ENCODE measurements at places on chromosomes 2 and 18.

DNA sequence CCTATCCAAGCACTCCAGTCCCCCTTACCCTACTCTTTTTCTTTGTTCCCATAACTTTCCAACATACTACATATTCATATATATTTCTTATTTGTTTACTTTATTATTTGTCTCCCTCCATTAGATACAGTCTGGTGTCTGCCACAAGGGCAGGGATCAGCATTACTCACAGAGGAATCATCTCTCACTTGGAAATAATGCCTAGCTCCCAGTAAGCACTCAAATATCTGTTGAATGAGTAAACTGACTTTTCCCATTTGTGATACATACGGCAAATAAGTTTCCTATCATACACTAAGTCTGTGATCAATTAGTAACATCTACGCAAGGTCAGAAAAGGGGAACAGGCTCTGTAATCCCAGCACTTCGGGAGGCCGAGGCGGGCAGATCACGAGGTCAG, 18.7 kb downstream of the C1D start:
- DNase-seq, result no peak

GRCh38 chr18:57915865-57916582, 112.9 kb upstream of the ATP8B1 start:
- no peak for DNase-seq

DNA sequence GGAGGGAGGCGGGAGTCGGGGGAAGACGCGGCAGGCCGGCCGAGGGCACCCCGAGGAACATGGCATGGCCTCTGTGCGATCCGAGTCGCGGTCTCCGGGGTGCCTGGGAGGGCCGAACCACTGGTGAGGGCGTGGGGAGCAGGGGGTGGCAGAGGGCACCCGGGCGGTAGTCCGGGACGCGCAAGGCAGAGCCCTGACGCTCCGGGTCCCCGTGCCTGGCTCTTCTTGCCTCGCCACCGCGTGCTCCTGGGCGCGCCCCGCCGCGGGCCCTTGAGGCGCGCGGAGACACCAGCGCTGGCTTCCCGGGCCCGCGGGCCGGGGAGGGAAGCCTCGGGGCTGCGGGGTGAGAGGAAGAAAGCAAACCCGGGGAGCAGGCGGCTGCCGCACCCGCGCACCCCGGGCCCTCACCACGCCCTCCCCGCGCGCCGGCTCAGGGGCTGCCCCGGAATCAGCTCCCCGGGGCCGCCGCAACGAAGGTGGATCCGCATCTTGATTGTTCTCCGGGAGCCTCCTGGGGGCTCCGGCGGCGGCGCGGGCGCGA, 4.3 kb downstream of the SOX11 start:
- DNase-seq, result peak; percentile 36

DNA sequence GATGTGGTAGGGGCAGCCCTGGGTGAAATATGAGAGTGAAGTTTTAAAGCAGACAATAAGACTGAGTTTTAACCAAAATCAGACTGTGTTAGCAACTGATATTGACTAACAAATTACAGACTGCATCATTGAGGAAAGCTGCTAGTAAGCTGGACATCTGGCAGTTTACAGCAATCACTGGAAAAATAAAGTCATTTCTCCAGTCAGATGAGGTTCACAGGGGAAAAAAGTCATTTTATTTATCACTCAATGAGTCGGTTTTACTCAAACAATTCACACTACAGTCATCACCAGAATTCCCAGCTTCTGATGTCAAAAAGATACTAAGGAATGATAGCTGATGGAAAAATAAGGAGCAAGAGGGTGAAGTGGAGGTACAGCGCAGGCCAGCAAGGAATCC, 10.5 kb upstream of the TMEM177 start:
- DNase-seq, result no peak

GRCh38 chr2:199462956-199463692, 5.4 kb upstream of the SATB2 start:
- DNase-seq, result peak; percentile 29

GRCh38 chr18:26059357-26059756, 31.1 kb downstream of the SS18 start:
- DNase-seq, result no peak

GRCh38 chr2:8694737-8695136, 12.9 kb downstream of the ID2 start:
- no peak for DNase-seq

DNA sequence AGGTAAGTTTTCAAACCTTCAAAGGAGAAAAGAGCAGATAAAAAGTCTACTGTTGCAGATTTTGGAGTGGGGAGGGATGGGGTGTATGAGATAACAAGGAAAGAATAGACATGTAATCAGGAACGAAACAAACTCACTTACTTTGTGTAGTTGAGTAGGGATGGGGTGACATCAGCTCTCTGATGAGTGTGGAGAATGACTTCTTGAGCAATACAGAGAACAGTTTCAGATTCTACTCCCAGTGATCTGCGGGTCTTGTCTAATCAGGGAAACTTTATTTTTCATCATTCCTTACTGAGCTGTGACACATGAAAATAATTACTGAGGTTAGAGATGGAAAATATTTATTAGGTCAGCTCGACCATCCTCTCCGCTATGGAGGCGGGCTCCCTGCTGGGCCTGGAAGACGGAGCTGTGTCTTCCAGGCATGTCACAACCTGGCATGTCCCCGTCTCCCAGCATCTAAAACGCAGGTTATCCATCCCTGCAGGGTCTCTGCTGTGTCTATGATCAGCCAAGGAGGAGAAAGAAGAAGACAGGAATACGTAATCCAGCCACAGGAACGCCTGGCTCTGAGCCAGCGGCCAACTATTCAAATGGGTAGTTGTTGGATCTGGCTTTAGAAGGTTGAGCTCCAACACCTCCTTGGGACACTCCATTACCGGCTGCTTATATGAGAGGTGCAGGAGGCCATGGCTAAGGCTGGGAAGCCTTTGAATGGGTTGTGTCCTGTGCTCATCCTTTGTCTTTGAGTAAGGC, 99.0 kb upstream of the SATB2 start:
- no peak for DNase-seq

All from COR-L47 (cell line).